Stimulated activated CD8-positive, alpha-beta memory T cell treated with anti-CD3 and anti-CD28 coated beads, Interleukin-4, amount 100 ng/mL, for 1 hour (primary cell): ENCODE measurements at places on chromosomes 2 and 18.

GRCh38 chr18:44876024-44876423 lies 195.3 kb downstream of the SETBP1 start:
- no peak for DNase-seq

DNA sequence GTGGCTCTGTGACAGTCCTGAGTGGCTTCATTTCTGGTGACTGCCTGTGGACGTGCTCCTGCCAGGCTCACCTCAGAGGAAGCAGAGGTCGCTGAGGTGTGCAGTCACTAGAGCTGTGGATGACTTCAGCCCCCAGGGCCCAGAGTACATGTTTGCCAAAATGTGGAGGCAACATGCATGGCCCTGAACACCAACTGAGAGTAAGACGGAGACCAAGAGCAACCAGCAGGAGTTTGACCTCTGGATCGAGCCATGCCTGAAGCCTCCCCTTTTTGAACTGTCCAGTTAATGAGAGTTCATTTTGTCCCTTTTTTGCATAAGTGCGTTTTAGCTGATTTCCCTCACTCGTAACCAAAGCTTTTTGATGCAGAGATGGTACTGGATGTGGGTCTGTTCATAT lies 184.9 kb downstream of the RTP5 start:
- no peak for DNase-seq

- DNase-seq, result no peak
These were observed 14.4 kb downstream of the TNP1 start for GRCh38 chr2:216845426-216845825.

- DNase-seq, result no peak
These were observed 1.5 kb downstream of the DLX2 start for GRCh38 chr2:172100935-172101820.

- DNase-seq, result no peak
These were observed 105.4 kb upstream of the SCN1A start for GRCh38 chr2:166233244-166233643.

DNA sequence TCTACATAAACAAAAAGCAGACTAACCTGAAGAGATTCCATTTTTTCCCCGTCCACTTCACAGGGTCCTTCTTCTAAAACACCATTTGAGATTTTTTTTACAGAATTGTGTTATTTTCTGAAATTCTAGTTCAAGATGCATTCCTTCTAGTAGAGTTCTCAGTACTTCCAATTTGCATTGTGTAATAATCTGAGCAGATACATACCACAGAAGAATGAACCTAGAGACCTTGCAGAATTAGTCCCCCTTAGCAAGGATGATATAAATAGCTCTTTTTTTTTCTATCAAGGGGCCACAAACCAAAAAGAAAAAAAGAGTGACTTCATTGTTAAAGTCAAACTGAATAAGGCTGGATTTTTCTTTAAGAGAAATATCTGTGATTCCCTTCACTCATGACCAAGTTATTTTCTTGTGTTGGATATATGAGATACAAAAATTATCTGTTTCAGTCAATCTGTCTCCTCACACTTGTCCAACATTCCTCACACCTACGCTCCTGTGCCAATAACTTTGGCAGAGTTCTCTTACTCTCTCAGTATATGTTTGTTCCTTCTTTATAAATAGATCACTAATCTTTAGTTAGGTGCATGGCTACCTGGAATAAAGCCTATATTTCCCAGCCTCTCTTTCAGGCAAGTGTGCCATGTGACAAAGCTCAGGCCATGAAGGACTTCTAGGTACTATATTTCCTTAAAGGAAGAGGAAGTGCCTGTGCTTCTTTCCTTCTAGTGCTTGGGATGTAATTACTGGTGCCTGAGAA lies 183.5 kb downstream of the ZNF385B start:
- DNase-seq, result no peak

DNA sequence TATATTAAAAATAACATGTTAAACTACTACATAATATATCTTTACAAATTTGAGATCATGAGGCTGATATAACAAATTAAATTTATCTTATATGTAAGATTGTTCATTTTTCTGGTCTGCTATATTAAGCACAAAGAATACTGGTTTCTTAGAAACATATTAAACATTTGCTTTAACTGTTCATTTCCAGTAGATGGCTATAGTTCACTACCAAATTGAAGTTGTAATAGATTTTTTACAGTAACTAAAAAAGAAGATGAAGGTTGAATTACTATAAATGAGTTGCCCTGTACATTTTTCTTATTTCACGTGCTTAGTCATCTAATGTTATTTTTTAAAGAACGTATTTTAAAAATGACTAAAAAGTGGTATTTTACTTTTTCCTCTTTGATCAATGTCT lies 57.0 kb downstream of the ZNF407 start:
- DNase-seq, result no peak

GRCh38 chr2:205712508-205712907 lies 30.2 kb downstream of the NRP2 start:
- no peak for DNase-seq

DNA sequence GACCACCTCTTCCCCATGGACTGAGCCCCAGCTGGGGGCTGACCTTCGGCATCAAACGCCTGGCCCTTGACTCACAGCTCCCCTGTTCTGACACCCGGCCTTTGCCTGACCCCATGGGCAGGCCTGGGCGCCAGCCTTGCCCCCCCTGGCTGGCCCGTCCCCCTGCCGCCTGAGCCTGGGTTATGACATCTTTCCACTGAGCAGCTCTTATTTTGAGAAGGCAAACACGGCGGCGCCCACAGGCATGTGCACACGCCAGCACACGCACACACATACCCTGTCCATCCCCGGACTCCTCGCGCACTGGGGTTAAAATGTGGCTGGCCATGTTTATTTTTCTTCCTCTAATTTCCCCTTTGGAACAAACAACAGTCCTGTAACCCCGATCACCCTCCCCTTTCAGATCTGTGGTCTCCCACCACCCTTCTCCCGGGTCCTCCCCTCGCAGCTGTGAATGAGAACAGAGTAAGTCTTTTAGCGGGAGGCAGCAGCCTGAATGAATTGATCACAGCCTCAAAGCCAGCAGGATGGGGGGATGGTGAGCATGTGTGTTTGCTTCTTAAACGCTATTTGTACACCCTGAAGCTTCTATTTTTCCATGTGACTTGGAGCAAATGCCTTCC lies 11.8 kb upstream of the ATOH8 start:
- no peak for DNase-seq

GRCh38 chr2:152539424-152539823 lies 177.8 kb downstream of the PRPF40A start:
- DNase-seq, result no peak

DNA sequence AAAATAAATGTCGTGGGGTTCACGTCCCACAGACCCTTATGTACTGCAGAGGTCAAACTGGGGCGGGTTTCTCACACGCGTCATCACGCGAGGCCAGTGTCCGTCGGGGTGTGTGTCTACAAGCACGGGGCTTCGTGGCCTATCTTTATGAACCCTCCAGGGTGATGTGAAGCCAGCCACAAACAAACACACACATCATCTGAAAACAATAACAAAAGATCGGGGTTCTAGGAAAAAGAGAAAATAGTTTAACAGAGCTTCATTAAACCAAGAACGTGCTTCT lies 23.3 kb downstream of the LDLRAD4 start:
- DNase-seq, result no peak

DNA sequence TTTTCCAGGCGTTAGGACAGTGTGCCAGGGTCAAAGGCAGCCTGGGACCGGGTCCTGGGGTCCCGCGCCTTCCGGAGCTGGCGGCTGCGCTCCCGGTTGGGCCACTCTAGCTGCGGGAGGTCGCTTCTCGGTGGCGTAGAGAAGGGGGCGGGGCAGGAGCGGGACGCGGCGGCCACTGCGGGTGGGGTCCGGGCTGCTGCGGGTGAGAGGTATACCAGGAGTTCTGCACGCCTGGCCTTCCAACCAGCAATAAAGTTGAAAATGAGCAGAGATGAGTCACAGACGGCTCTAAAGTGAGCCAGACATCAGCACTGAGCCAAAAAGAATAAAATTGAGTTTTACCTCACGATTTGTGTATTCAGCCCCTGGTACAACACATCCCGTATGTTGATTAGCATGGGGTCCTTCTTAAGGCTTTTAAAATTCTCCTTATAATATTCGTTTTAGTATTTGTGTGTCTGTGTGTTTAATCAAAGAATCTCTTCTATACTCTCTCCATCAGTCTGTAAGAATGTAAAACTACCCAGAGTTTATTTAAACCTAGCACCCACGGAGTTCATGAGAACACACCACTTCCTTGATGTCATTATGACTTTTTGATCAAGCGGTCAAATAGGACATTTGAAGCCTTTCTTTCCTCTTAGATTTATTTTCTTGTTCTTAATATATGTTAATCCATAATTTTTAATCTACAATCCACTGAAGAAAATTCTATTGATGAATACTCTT lies at the start of gene C1GALT1C1L:
Gene C1GALT1C1L (minus strand): TSS at position 108 of the 729 bp plus-strand sequence. CDS start 107 bp downstream, at position 1.
- DNase-seq, result no peak

DNA sequence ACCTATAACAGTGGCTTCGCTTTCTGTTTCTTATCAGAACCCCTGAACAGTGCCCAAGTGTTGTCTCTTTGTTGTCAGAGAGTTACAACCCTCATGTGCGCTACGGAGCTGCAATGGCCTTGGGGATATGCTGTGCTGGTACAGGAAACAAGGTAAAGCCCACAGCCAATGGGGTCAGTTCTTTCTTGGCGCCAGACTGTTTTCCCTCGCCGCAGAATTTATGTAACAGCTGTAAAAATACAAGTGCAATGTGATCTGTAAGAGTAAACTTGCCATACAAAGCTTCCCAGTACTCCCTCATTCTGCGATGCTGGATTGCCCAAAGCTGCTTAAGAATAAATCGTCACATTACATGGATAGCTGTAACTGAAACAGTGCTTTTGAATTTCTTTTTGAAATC lies 13.9 kb upstream of the HTR2B start:
- no peak for DNase-seq

GRCh38 chr18:30248056-30248455 lies 794.5 kb downstream of the DSC3 start:
- DNase-seq, result no peak

DNA sequence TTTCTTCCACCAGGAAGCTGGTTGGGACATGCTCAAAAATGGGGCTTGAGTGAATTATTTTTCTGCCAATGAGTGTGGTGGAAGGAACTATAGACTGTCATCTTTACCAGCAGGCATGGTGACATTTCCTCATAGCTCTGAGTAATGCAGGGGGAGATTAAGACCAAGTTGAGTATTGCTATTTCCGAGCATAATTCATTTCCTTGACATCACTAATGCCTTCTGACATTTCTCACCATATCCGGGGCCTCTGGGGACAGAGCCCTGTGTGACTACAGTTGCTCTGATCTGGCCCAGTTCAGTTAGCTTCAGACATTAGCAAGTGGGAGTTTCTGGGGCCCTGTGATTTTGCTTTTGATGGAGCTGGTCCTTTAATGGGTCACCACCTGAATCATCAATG lies 410.4 kb downstream of the MEIS1 start:
- DNase-seq, result no peak

GRCh38 chr18:58758046-58758445 lies 86.8 kb downstream of the MALT1 start:
- DNase-seq, result no peak

DNA sequence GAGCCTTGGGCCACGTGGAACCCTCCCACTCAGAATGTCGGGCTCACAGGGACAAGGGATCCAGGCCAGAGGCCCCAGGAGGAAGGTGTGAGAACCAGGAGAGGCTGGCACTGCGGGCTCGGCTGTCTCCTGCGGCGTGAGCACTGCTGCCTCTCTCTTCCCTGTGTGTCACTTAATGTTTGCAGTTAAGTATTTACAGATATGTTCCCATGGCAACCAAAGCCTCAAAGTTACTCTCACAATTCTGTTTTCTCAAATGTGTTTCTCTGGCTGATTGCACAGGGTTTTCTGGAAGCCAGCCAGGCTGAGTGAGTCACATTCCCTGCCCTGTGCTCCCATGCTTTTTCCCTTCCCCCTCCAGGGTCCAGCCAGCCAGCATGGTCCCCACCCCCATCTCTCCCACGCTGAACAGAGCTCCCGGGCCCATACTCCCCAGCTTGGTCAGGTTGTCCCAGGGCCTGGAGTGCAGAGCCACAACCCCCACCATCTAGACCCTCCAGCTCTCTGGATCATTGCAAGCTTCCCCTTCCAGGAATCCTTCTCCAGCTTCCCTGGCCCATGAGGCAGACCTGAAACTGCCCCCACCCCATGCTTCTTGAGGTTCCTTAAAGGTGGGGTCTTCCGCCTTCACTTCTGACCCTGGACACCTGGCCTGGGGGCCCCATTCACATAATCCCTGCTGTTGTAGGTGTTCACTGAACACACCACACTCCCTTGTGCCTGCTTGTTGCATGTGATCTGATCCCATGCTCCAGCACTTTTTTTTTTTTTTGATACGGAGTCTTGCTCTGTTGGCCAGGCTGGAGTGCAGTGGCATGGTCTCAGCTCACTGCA lies 265.9 kb downstream of the CELF4 start:
- no peak for DNase-seq

- peak; percentile 40 for DNase-seq
These were observed 12.7 kb downstream of the RMC1 start for GRCh38 chr18:23515911-23516546.

DNA sequence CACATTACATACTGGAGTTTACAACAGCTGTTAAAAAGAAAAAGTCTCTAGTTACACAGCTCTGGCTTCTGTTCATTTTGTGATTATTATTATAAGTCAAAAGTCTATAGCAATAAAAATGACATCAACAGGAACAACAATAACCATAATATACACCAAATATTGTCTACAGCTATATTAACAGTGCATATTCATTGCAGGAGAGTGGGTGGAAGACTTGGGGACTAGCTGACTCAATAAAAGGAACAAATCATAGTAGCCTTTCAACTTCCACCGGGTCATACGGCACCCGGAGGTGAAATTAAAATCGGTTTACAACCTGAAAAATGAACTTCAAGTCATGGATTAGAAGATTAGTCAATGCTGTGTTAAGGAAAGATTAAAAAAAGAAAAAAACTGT lies 642.1 kb downstream of the SATB2 start:
- no peak for DNase-seq
